ENCODE measurements at places on chromosomes 1 and 21.

- DNase-seq: no peak
Measured at GRCh38 chr1:175054736-175055135, 12.9 kb upstream of the TNN start.

DNA sequence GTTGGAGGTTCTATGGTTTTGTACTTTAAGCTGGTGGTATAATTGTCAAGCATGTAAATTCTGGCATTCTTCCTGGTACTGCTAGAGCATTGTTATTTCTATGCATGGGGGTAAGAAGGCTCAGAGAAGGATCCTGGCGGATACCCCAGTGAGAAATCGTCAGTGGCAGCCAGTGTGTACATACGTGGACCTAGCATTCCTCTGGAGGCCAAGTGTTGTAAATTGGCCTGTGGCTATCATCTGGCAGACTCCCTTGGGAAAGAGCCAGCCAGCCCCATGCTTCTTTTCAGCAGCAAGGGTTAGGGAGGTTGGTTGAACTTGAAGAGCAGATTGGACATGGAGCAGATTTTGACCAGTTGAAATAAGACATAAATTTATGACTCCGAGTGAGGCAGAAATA lies 5.2 kb upstream of the AGO3 start:
- no peak for DNase-seq

DNA sequence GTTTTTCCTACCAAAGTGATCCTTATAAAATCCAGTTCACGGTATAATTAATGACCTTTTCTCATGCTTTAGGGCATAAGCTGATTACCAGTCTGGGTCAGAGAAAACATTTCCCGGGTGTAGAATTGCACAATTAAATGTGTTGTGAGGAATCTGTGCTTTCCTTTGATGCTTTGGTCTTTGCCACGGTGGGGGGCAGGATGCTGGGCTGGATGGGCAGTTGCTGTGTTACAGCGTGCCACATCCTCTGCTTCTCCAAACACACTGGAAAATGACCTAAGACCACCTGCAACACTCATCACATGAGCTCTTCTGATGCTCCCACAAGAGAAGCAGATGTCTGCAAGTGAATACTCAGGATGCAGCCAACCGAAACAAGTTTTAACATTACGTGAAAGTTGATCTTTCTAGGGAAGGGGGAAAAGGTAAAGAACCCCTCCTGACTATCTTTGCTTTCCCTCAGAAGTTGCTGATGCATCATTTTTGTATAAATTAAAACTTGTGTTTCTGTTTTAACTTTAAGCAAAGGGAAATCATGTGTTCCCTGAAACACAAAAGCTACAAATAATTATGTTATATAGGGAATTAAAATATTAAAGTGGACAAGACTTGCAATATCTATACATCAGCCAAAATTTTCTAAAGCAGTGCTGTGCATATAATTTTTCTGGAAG lies 515.3 kb upstream of the NR5A2 start:
- DNase-seq: no peak

GRCh38 chr1:241592273-241592958 lies 47.8 kb downstream of the CHML start:
- no peak for DNase-seq

DNA sequence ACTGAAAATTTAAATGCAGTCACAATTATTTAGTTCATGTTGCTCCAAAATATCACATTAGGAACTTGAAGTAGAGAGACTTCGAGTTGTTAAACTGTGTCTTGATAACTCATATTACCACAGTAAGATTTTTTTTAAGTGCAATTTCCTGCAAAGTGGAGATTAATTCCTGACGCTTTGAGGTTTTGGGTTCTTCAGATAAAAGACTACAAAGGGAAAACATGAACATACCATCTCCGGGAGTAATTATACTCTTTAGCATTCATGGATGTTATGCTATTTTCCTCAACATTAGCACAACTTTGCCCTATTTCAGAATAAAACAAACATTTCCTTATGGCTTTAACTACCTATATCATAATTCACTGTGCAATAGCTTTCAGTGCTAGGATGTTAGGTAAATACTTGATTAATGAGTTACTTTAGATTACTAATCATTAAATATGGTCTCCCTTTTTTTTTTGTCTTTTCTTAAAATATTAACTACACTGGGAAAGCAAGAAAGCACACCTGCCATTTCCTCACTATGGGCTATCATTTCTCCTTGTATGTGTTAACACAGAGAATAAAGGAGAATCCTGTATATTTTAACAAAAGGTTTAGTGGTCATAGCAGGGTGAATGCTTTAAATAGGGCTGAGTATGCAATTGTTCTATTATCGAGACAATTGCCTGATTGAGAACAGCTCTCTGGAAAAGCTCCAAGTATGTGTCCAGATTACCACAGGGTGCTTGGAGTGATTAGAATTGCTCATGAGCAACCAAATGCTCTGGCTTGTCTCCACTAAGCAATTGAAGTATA lies 252.5 kb upstream of the C1orf105 start:
- DNase-seq: no peak

GRCh38 chr1:28104866-28105467 lies 16.6 kb upstream of the EYA3 start:
- peak; percentile 53 for DNase-seq

DNA sequence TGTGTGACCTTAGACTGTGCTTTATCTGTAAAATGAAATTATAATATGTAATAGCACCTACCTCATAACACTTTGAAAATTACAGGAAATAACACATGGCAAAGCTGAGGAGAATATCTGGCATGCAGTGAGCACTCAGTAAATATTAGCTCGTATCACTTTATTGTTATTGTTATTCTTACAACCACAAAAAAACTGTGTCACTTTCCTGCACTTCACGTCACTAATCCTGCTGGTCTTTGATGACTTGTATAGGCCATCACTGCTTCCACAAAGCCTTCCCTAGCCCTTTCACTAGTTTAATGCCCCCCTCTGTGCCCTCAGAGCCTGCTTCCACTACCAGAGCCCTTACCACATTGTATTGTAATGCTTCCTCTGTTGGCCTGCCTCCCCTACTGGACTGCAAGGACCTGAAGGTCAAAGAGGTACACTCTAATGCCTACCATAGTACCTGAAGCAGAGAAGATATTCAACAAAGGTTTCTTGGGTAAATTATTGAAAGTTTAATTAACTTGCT lies 231.6 kb downstream of the NFIA start:
- DNase-seq: no peak

DNA sequence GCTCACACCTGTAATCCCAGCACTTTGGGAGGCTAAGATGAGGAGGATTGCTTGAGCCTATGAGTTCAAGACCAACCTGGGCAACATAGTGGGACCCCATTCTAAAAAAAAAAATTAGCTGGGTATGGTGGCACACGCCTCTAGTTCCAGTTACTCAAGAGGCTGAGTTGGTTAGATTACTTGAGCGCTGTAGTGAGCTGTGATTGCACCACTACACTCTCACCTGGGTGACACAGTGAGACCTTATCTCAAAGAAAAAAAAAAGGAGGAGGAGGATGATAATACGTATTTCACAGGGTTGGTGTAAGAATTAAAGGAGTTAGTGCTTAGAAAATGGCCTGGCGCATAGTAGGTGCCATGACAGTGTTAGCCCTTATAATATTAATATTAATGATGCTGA lies 144.1 kb downstream of the PLXNA2 start:
- no peak for DNase-seq

- DNase-seq: no peak
Measured at GRCh38 chr1:91669584-91670350, 169.1 kb downstream of the CDC7 start.

GRCh38 chr1:18907021-18907916 lies 4.9 kb upstream of the ALDH4A1 start:
- no peak for DNase-seq

DNA sequence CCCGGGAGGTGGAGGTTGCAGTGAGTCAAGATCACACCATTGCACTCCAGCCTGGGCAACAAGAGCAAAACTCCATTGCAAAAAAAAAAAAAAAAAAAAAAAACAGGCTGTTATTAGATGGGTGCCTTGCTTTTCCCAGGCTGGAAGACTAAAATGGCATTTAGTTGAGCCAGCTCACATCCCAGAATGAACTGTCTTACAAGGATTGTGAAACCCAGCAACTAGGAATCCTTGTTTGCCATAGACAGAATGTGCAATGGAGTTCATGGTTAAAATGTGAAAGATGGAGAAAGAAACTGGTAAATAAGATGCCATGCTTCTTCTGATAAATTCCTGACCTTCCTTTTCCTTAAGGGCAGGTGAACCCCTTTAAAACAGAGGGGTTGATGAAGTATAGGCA lies 215.8 kb upstream of the GREM2 start:
- DNase-seq: no peak

- DNase-seq: no peak
Measured at GRCh38 chr21:14241297-14241696, 25.3 kb downstream of the RBM11 start.

DNA sequence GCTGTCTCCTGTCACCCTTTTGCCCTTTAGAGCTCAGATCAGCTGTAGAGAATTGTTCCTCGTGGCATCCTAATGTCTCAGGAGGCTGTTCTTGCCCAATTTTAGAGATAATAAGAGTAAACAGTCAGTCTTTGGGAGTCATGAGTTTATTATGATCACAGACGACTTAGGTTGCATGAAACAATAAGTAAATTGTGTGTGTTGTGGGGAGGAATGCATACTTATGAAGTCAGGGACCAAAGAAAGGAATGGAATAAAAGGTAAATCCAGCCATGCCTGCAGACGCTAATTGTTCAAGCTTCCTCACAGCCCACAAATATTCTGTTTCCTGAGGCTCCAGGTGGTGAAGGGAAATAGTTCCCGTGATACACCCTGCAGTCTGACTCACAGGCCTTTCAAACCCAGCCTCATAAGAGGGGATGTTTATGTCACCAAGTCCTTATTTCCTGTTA lies 897 bp downstream of the EPHX4 start:
- peak; percentile 93 for DNase-seq

- no peak for DNase-seq
Measured at GRCh38 chr1:56799605-56800400, 19.4 kb downstream of the FYB2 start.

- no peak for DNase-seq
Measured at GRCh38 chr1:232252546-232253118, 377.3 kb downstream of the SIPA1L2 start.

DNA sequence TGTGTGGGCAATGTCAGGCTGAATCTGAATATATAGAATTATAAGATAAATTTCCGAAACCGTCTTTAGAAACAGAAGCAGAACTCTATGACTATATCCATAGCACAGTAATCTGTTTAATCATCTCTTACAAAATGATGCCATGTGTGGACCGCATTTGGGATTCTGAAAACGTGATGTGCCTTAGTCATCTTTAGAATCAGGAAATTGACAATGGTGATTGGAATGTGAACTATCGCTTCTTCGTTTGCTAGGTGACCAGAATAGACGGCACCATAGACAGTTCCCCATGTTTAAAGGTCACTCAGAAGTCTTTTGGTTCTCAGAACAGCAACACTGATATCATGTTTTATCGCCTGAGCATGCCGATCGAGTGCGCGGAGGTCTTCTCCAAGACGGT lies 300.3 kb downstream of the ZP4 start:
- DNase-seq: no peak

- peak; percentile 60 for DNase-seq
Measured at GRCh38 chr1:10867138-10867721, 70.8 kb upstream of the CASZ1 start.

GRCh38 chr1:54135436-54136120 lies 17.2 kb downstream of the CDCP2 start:
- DNase-seq: no peak

DNA sequence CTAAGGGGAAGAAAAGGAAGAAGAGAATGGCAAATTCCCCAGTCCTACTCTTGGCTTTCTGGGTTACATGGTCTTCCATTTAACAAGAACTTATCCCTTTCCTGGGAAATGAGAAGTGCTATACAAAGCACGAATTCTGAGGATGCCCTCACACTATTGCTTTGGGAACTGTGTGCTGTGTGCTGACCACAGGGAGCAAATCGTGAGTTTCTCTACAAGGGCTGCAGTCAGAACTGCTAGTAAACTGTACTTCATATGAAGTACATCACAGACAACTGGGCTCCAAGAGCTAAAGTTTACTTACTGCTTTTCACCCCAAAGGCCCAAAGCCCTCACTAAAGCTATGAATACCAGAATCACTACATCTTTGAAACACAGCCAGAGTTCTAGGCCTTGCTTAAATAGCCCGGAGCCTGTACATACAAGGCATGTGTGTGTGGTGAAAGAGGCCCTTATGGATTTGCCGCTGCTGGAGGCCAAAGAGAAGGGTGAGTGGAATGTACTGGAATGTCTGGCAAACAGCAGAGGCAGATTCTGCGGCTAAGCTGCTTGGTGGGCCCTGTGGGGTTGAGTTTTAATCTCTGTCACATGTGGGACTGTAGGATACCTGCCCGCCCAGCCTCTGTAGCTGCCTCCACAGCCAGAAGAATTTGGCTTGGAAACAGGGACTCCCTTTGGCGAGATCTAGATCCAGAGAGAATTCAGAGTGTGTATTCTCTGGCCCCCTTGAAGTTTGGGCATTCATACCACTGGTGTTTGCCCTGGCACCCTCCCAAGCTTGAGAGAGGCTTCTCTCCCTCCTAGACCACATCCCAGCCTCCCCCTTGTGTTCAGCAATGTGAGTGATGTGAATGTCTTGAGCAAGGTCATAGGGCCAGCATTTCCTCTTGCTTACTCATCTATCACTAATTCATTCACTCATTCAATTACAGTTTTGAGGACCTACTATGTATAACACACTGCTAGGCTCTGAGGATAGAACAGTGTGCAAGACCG lies 21.9 kb upstream of the TRIM67 start:
- DNase-seq: no peak

DNA sequence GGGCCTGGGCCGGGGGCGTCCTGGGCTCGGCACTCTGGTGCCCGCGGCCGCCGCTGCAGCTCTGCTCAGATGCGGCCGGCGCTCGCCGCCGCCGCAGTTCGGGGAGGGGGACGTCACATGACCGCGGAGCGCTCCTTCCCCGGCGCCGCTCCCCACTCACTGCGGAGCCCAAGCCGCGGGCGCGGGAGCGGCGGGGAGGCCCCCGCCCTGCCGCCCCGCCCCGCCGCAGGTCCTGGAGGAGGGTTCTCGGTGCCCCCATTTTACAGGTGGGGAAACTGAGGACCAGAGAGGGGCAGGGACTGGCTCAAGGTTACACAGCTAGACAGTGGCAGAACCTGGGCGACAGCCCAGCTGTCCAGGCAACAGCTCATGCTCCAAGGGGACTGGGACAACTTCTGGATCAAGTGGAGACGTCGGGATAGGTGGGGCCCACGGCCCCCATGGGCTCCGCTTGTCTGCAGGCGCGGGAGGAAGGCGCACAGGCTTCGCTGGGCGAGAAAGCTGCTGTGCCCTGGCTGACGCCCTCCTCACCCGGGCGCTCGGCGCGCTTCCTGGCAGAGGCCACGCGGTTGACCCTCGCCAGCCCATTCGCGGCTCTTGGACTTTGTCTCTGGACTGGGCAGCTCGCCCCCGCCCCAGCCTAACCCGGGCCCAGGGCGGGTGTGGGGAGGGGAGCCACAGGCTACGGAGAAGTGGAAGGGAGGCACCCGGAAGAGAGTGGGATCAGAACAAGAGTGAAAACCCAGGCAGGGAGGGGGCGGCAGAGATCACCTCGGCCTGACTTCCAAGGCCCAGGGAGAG lies at the start of gene RAP1GAP:
TSS of gene RAP1GAP (minus strand) at position 100 of the 801 bp plus-strand sequence. CDS start 49,325 bp downstream, outside the sequence.
- no peak for DNase-seq

Data from PC-9 (cell line).